Liver (tissue), 10 donors: ENCODE measurements at places on chromosomes 1 and 21. TPM values are rescaled to one million over a fixed set of nuclear protein-coding genes. Genes with fewer than 3 reads are reported as not detected.

Gene TFAP2E
- polyA plus RNA-seq = 0.07 TPM

- DNase-seq = no peak
These were observed 17.6 kb downstream of the NADK start for GRCh38 chr1:1760715-1761114.

Gene DPM3
- 75.8 TPM for polyA plus RNA-seq

DNA sequence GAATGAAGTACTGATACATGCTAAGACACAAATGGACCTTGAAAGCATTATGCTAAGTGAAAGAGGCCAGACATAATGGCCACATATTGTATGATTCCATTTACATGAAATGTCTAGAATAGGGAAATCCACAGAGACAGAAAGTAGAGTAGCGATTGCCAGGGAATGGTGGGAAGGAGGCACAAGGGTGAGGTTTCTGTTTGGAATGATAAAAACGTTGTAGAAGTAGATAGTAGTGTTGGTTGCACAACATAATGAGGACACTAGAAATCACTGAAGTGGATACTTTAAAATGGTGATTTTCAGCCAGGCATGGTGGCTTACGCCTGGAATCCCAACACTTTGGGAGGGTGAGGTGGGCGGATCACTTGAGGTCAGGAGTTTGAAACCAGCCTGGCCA lies 97.6 kb upstream of the VANGL1 start:
- DNase-seq = no peak

- DNase-seq = no peak
These were observed 30.2 kb downstream of the FAM177B start for GRCh38 chr1:222767152-222767571.

DNA sequence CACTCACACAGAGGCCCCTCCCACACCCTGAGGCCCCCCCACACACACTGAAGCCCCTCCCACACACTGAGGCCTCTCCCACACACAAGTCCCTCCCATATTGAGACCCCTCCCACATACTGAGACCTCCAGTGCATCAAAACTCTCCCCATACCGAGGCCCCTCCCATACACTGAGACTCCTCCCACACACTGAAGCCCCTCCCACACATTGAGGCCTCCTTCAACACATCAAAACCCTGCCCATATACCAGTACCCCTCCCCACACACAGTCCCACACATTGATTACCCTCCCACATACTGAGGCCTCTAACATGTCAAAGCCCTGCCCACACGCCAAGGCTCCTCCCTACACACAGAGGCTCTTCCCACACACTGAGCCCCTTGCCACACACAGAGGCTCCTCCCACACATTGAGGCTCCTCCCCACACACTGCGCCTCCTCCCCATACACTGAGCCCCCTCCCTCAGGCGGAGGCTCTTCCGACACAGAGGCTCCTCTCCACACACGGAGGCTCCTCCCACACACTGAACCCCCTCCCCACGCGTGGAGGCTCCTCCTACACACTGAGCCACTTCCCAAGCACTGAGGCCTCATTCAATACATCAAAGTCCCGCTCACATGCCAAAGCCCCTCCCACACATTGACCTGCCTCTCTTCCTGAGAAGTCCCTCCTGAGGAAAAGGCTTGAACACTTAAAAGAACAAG lies 392.3 kb downstream of the CAMTA1 start:
- no peak for DNase-seq
